ENCODE measurements at places on chromosomes 13 and 19.
A peak's percentile ranks its signal among the peaks of the same experiment; 100 is the strongest.

DNA sequence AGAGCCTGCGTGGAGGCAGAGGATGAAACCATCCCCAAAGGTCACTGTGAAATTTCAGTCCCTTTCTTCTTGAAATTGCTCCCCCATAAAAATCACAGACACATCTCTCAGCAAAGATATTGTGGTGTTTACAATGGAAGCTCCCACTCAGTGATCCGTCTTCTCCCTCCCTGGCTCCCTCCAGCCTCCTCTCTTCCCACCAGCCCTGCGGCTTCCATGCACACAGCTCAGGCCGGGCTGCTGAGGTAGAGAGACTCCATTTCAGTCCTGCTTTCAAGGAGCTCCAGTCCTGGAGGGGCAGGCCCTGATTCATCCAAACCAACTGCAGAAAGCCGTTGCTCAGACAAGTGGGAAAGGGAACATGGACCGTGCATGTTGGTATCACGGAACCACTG is 24.0 kb upstream of the MIER2 start:
- DNase-seq, result no peak

DNA sequence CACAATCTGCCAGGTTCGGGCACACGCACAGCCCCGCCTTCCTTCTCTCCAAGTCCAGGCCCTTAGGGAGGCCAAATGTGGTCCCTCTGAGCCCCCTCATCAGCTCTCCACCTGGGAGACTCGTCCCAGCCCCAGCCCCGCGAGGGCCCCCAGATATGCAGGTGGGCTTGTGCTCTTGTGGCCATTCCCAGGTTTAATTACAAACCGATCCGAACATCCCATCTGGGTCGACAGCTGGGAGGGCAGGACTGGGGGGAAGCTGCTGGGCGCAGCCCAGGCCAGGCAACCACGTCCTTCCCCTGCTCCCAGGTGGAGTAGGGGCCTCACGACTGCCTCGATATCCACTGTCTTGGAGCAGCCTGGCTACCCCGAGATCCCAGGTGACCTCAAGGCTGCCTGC is 7.5 kb upstream of the C2CD4C start:
- DNase-seq, result no peak

GRCh38 chr19:11400798-11401197 is 16.7 kb upstream of the EPOR start:
- DNase-seq, result no peak

- DNase-seq, result no peak
Observed at GRCh38 chr13:49517461-49517860, 21.7 kb downstream of the PHF11 start.

- DNase-seq, result peak; percentile 14
Observed at GRCh38 chr13:50222569-50223332, 207.5 kb downstream of the KCNRG start.

Data from DMS153 (cell line).